HT-29 (cell line): ENCODE measurements at places on chromosomes 1 and 21.

DNA sequence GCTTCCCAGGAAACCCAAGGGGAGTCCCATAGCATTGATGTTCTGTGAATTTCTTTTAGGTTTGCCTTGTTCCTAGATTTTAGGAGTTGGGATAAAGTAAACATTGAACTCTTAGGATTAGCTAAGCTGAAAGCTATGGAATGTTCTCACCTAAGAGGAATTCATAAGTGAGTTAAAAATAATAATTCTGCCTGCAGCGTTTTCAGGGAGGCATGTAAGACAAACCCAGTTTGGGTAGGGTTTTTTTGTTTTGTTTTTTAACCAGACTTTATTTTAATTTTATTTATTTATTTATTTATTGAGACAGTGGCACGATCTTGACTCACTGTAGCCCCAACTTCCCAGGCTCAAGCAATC, 28.9 kb upstream of the CD101 start:
- no peak for DNase-seq

DNA sequence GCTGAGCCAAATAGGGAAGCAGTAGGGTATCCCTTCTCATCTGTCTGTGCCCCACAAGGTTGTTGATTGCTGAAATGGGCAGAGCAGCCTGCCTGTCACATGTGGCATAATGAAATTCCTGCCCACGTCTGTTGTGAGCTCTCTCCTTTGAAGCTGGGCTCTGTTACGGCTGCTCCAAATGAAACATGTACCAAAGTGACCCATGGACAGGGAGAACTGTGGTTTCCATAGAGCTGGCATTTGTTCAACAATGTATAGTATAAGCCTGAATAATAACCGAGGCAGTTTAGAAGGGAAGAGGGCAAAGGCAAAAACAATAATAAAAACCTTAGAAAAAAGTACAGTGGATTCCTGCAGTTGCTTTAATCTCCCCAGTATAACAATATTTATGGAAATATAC, 149.7 kb downstream of the LYPLAL1 start:
- DNase-seq = peak; percentile 81

DNA sequence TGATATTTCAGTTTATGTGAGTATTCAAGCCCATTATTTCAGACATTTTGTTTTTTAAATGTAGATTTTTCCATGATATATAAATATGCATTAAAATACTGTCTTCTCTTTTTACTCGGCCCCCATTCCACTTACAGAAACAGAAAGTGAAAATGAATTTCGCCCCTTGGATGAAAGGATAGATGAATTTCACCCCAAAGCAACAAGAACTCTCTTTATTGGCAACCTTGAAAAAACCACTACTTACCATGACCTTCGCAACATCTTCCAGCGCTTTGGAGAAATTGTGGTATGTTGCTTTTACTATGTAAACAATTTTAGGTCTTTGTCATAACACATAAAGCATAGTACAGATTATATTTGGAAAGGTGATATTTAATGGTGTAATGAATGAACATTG, 59.9 kb downstream of the ZBTB17 start:
- DNase-seq = no peak

DNA sequence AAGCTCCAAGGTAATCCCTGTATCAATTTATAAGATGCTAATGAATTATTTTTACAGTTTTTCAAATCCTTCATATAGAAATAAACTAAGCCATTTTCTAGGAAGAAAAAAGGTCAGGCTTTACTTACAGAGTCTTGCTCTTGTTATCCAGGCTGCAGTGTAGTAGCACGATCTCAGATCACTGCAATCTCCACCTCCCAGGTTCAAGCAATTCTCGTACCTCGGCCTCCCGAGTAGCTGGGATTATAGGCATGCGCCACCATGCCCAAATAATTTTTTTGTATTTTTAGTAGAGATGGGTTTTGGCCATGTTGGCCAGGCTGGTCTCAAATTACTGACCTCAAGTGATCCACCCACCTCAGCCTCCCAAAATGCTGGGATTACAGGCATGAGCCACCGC, 27.0 kb downstream of the RERE start:
- no peak for DNase-seq

DNA sequence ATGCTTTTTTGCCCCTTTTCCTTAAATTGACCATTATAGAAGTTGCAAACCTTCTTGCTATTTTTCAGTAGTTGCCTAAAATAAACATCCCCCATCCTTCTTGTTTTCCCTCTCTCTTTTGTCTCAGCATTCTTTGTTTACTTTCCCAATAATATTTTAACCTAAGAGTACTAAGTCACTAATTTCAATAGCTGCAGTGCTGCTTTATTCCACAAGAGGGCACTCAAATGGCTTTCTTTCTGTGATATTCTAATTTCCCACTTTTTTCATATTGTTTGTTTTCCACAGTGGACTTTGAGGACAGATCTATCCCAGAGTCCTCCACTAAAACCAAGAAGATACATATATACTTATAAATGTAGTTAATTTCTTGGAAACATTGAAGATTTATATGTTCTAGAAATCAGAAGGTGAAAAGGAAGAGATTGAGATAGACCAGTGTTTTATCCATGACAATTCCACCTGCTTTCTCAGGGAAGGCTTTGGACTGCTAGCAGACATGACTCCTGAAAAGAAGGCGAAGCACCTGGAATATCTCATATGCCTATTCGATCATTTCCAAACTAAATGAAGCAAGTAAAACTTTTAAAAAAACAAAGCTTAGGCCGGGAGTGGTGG, 104.8 kb upstream of the GRIK1 start:
- peak; percentile 51 for DNase-seq

GRCh38 chr21:29382030-29382654, 83.4 kb downstream of the BACH1 start:
- DNase-seq = peak; percentile 41

GRCh38 chr1:9505143-9505542, 34.1 kb upstream of the SLC25A33 start:
- no peak for DNase-seq

GRCh38 chr1:19688041-19688842, 23.6 kb downstream of the HTR6 start:
- no peak for DNase-seq

- DNase-seq = peak; percentile 37
Measured at GRCh38 chr1:183841950-183842794, 37.3 kb downstream of the RGL1 start.

- no peak for DNase-seq
Measured at GRCh38 chr1:36602184-36602583, 119.5 kb upstream of the CSF3R start.

- DNase-seq = no peak
Measured at GRCh38 chr1:221169447-221169889, 290.2 kb downstream of the HLX start.

GRCh38 chr1:163863731-163864130, 542.0 kb downstream of the NUF2 start:
- no peak for DNase-seq

DNA sequence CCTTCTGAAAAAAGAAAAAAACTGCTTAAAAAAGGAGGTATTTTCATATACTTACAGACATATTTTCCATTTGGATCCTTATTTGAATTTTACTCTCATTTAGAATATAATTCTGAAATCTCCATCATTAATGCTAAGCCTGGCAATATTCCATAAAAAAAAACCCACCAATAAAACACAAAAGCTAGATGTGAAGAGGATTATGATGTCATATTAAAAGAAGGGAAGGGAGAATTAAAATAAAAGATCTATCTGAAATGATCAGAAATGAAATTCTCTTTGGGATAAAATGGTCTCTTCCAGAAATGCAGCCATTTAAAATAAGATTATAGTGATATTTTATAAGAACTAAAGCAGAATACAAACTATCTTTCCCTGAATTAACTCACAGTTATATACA, 206.7 kb upstream of the CAMK1G start:
- no peak for DNase-seq

- DNase-seq = peak; percentile 32
Measured at GRCh38 chr1:232764458-232765251, 40.6 kb upstream of the MAP10 start.

GRCh38 chr1:116585886-116586285, 15.1 kb upstream of the CD58 start:
- no peak for DNase-seq

DNA sequence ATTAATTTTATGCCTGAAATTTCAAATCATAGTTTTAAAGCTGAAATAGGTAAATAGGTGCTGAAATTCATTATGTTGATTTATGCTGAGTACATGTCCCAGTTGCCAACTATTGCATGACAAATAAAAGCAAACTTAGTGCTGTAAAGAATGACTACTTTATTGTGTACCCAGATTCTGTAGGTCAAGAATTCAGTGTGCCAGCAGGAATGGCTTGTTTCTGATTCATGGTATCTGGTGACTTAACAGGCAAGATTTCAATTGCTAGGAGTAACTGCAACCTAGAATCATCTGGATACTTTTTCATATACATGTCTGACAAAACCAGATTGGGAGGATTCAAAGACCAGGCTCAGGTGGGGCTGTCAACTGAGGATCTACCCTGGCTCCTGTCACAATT, 678.4 kb upstream of the ADAMTS5 start:
- no peak for DNase-seq

GRCh38 chr21:36524477-36524876, 44.6 kb upstream of the CLDN14 start:
- no peak for DNase-seq

DNA sequence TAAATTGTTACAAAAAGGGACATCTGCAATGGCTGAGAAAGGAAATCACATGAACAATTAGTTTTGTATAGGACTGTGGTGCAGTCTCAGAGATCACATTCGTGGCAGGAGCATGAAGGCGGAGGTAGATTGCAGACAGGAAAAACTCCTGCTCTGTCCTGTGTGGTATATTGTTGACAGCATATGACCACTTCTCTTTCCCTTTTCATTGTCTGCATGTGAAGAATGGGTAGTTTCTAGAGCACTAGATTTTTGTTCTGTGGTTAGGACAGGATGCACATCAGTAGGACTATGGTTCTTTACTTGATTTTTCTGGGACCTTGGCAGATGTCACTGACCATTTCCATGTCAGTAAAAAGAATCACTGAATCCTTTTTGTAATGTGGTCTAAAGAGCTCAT, 625.9 kb upstream of the PKN2 start:
- no peak for DNase-seq

- DNase-seq = no peak
Measured at GRCh38 chr1:59279645-59280044, 17.2 kb upstream of the FGGY start.

GRCh38 chr1:90359994-90360393, 357.1 kb downstream of the BARHL2 start:
- no peak for DNase-seq

GRCh38 chr21:34073749-34074282, 438 bp downstream of the MRPS6 start:
- DNase-seq = no peak

DNA sequence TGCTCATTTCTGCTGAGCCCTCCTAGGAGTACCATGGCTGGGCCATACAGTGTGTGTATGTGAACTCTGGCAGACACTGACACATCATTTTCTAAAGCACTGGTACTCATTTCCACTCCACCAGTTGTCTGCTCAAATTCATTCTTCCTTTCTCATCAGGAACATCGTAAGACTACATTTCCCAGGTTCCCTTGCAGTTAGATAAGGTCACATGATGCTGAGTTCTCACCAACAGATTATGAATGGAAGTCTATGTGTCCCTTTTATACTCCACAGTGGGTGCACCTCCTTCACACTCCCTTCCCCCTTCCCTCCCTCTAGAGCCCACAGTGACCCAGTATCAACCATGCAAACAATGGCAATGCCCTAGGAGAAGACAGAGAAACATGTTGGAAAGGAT, 38.3 kb upstream of the PAX7 start:
- no peak for DNase-seq

DNA sequence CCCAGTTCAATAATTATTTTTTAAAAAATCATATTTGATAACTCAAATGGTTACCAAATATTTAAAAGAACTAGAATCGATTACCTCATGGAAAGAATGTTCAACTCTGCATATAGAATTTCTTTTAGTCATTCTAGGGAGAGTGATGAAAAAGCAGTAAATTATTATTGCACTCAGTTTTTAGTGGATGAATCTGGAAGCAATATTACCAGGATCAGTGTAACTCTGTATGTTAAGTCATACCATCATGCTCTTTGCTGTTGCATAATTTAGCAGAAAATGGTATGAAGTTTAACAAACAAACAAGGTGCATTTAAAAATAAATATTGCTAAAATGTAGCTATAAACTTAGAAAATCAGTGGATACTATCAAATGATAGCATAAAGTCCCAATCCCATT, 46.1 kb upstream of the ARHGAP29 start:
- DNase-seq = no peak

- DNase-seq = no peak
Measured at GRCh38 chr1:40178200-40178599, 17.0 kb downstream of the RLF start.

- DNase-seq = no peak
Measured at GRCh38 chr21:35135481-35135880, 86.4 kb upstream of the RUNX1 start.

GRCh38 chr1:3899754-3900149, 320 bp downstream of the C1orf174 start:
- DNase-seq = no peak

GRCh38 chr1:185376840-185377635, 60.0 kb upstream of the IVNS1ABP start:
- DNase-seq = no peak

DNA sequence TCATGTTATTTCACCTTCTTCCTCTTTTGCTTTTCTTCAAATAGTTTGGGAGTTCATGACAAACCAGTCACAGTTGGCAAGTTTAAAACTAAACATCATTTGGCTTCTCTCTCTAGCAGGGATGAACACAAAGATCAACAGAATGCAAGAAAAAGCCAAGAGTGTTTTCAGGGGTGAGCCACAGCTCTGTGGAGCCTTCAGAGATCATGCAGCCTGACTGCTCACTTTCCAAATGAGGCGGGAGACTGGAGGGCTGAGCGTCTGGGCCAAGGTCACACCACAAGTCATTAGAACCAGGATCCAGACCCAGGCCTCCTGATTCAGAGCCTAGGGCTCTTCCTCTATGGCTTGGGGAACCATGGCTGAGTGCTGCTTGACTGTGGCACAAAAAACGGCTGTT, 2.7 kb downstream of the DPT start:
- DNase-seq = no peak

DNA sequence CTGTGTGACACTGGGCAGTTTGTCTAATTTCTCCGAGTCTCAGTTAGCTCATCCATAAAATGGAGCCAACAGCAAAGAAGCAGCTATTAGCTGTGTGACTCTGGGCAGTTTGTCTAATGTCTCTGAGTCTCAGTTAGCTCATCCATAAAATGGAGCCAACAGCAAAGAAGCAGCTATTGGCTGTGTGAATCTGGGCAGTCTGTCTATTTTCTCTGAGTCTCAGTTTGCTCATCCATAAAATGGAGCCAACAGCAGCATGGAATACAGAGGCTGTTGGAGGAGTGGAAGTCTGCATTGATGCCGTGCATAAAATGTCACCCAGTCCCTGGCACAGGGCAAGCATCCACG, 297.0 kb upstream of the VAMP3 start:
- no peak for DNase-seq
